ENCODE measurements at places on chromosomes 1 and 21. TPM values are rescaled to one million over a fixed set of nuclear protein-coding genes. Genes with fewer than 3 reads are reported as not detected.
A peak's percentile ranks its signal among the peaks of the same experiment; 100 is the strongest.

DNA sequence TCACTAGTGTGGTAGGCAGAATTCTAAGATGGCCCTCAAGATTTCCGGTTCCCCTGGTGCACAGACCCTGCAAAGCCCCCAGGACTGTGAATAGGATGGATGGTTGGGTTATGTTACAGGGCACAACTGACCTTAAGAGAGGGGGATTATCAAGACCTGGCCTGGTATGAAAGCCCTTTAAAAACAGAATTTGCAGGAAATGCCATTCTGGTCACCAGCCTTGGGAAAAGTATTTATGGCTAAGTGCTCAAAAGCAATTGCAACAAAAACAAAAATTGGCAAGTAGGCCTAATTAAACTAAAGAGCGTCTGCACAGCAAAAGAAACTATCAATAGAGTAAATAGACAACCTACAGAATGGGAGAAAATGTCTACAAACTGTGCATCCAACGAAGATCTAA is 144.7 kb upstream of the EDN2 start:
- DNase-seq: no peak

Gene MFN2
- total RNA-seq: 688 TPM

DNA sequence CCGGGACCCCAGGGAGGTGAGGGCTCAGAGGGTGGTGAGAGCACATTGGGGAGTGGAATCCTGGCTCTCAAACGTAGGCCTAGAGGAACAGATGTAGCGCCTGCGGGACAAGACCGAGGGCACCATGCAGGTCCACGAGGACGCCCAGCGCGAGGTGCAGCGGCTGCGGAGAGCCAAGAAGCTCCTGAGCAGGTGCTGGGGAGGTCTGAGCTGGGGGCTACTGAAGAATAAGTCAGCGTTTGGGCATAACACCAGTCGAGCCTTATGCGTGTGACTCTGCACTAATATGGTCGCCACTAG is 2.6 kb upstream of the NBPF3 start:
- peak; percentile 15 for DNase-seq

GRCh38 chr1:91501523-91501851 is 836 bp downstream of the CDC7 start:
- DNase-seq: no peak

- no peak for DNase-seq
These were observed 3.8 kb upstream of the LCE3A start for GRCh38 chr1:152626744-152627143.

DNA sequence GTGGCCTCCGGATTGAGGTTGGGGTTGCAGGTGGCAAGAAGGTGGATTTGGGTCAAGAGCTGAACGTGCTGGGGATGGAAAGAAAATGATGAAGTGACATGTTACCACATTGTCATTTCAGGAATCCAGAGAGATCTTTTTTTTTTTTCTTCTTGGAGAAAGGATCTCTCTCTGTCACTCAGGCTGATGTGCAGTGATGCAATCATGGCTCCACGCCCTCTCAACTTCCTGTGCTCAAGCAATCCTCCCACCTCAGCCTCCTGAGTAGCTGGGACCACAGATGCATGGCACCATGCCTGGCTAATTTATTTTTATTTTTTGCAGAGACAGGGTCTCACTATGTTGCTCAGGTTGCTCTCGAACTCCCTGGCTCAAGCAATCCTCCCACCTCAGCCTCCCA is 80.6 kb downstream of the GON4L start:
- no peak for DNase-seq

DNA sequence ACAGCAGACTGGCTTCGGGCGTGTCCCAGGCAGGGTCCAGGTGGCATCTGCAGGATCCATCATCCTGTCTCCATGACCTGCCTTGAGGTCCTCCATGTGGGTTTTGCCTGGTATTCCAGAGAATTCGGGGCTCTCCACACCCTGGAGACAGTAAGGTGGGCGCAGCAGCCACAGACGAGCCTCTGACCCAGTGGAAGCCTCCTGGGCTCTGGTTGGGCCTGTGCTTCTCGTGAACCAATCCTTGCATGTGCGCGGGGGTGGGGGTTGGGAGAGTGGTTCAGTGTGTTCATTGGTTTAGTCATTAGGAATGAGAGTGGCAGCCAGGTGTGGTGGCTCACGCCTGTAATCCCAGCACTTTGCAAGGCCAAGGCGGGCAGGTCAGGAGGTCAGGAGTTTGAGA is 32.1 kb upstream of the TNFRSF1B start:
- no peak for DNase-seq

GRCh38 chr1:53047737-53048736 is 14.0 kb upstream of the PODN start:
- DNase-seq: no peak

GRCh38 chr1:18091660-18092446 is 15.7 kb upstream of the IGSF21 start:
- DNase-seq: no peak

- DNase-seq: no peak
These were observed 13.2 kb downstream of the IER5 start for GRCh38 chr1:181101581-181102226.

- no peak for DNase-seq
These were observed 563.0 kb upstream of the CHRM3 start for GRCh38 chr1:238823416-238823815.

- DNase-seq: no peak
These were observed 221.2 kb downstream of the FMN2 start for GRCh38 chr1:240312872-240313271.

DNA sequence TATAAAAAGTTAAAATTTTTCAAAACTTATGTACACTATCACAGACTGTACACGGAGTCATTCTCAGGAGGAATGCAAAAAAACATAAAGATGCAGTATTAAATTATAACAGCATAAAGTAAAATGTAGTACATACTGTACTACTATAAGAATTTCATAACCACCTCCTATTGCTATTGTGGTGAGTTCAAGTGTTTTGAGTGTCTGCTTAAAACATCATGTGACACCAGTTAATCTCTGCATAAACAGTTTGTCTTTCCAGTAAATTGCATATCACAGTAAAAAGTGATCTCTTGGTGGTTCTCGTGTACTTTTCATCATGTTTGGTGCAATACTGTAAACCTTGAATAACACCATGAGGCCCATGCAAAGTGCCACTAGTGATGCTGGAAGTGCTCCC is 45.2 kb downstream of the SDCCAG8 start:
- no peak for DNase-seq

Gene ARV1
- 20.4 TPM for total RNA-seq

DNA sequence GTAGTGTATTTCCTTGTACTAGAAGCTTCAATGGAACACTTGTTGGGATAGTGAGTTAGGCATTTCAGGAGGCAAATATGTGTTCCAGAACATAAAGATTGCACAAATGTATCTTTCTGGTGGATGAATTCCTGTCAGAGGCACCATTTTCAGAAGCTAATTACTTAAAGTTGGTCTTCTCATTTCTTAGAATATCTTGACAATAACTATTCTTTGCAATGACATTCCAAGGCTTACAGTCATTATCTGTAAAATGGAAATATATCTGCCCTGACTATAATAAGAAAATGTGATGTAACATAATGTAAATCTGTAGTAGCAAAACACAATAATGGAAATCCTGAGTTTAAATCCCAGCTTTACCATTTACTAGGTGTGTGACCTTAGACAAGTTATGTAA is 2.7 kb downstream of the VCAM1 start:
- DNase-seq: no peak

- no peak for DNase-seq
These were observed 72.1 kb downstream of the TGFBR3 start for GRCh38 chr1:91813813-91814212.

DNA sequence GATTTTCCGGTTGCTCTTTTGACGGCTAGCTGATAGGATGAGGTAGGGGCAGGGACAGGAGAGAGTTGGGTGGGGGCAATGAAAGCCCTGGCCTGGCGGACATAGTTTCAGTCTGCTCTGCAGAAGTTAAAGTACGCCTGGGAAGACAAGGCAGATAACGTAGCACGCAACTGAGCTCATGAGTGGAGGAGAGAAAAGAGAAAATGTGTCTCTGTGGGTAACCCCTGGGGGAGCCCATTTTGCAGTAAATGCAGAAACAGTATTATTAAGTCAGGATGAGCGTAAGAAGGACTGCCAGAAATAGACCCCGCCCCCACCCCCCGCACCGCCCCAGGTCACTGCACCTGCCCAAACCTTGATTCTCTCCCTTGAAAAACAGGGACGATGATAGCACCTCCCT is 51.7 kb upstream of the TARBP1 start:
- no peak for DNase-seq

Gene GPATCH3
- total RNA-seq: 10.2 TPM
